ENCODE measurements at places on chromosomes 4 and X.

DNA sequence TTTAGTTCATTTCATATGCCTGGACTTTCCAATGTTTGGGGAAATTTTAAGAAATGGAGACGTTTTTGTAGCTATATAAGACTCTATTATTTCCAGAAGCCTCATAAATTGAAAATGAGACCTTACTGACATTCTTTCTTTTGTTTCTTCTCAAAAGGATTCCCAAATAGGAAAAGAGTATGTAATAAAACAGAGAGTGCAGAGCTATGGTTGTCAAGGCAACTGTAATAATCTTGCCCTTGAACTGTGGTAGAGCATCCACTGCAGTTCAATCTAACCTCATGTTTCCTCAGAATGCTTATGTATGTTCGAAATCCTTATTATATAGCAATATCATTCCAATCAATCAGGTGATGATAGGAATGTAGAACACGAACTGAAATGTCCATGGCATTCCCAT lies 54.1 kb downstream of the AMELX start:
- DNase-seq = no peak

GRCh38 chr4:173218411-173219125 lies 50.0 kb downstream of the GALNT7 start:
- no peak for DNase-seq

GRCh38 chrX:148389629-148390028 lies 110.8 kb upstream of the AFF2 start:
- DNase-seq = no peak

DNA sequence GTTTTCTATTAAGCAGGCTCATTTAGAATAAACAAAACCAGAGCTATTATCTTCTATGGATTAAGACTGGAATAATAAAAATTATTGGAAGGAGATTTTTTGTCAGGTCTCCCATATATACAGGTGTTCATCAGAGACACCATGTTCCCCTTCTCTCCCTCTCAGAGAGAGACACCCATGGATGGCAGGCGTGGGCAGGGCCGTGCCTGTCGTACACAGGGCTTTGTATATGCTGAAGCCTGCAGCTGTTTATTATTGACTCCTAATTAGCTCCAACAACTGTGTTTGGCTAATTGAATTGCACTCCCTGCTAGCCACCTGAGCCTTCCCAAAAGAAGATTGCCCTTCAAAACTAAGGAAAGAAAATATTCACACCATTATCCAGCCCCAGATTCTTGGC lies 81.6 kb downstream of the GK start:
- DNase-seq = no peak

GRCh38 chr4:139933541-139933940 lies 220.4 kb downstream of the MAML3 start:
- no peak for DNase-seq

DNA sequence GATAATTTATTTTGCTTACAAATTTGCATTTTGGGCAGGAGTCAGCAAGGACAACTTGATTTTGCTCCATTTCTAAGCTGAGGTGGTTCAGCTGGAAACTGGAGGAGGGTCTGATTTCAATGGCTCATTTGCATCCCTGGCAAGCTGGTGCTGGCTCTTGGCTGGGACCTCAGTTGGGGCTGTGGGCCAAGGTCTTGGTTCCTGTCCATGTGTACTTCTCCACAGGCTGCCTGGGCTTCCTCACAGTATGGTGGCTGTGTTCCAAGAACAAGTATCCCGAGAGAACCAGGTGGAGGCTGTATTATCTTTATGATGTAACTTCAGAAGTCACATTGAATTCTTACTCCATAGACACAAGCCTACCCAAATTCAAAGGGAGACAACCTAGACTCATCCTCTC lies 77.0 kb upstream of the STX18 start:
- DNase-seq = no peak

GRCh38 chr4:43325220-43325967 lies 432.9 kb downstream of the GRXCR1 start:
- DNase-seq = no peak

DNA sequence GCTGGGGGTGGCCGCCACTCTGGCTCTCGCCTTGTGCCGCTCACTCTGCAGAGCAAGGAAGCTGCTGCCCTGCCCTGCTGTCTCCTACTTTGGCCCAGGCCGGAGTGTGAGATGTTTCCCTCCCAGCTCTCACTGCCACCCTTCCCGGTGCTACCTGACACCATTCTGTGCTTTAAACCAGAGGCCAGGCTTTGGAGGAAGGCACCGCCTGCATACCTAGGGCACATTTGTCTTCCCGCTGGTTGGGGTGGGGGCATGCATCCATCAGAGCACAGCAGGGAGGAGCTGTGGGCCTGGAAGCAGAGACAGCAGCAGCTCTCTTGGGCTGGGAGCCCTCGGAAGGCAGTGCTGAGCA lies 96.9 kb upstream of the PSAPL1 start:
- DNase-seq = no peak

DNA sequence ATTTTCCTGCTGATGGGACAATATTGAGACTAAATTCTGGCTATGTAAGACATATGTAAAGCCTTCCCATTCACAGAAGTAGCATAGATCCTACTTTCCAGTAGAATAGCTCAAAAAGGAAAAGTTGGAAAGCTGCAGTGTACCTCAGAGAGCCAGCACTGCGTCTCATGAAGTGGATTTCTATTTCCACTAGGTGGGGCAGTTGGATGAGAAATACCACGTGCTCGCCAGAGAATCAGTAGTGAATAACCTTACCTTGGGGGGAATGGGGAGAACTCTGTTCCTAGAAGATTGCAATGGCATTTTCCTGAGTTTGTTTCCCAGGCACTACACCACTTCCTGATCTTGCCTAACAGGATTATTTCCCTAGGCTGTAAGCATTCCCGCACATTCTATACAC lies 907.1 kb downstream of the FSTL5 start:
- DNase-seq = no peak

DNA sequence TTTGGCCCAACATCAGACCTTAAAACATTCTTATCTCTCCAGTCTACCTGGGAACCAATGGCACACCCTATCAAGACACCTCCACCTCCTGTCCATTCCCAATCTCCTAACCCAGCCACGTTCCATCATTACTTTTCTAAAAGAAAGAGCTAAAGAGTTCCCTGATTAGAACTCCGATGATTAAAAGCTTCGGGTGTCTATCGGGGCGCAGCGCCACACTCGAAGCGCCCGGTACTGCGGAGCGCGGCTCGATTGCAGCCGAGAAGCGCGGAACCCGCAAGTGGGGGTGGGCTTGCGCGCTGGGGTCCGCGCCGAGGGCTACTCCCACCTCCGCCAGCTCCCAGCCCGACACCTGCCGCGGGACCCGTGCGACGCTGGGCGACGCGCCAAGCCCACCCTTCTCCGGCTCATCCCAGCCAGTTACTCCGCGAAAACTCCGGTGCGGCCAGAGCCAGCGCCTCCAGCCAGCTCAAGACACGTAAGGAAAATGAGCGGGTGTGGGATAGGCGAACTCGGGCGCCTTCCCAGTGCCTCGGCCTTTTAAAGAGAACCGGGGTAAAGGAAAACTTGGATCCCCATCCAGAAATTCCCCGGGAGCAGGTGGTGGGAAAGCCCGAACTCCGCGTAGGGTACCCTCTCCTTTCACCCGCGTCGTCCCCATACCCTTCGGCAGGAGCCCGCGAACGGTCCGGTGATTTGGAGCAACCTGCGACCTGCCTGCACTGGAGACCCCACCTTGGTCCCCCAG lies 593 bp downstream of the NPY1R start:
- no peak for DNase-seq

GRCh38 chr4:64407000-64407399 lies 2.2 kb downstream of the TECRL start:
- no peak for DNase-seq

- no peak for DNase-seq
Measured at GRCh38 chrX:46294234-46294633, 251.0 kb downstream of the ZNF674 start.

GRCh38 chr4:152052451-152053057 lies 291.7 kb upstream of the GATB start:
- no peak for DNase-seq

DNA sequence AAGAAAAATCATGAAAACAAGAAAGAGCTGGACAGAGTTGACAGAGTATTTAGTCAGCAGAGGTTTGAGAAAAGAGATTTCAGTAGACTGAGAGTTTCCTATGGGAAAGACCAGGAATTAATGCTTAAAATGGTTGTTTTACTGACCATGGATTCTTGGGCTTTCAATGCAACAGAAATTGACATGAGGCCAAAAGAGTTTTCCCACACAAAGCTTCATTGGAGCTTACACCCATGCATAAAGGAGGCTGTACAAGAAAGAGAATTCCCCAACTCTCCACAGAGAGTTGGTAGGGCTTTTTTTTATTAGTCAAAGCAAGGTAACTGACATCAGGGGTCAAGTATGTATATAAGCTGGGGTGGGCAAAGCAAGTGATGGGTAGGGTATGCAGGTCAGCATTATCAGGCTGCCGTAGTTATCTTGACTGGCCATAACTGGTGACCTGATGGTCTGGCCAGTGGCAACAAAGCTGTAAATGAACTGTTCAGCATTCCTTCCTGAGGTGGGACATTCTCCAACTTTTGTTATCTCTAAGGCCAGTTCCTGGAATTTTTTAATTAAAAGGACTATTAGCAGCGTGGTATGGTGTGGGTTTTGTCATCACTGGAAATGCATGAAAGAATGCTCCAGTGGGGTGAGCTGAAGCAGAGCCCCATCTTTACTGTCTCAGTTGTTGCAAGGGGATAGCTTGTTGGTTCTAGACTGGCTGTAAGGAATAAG lies 117.0 kb downstream of the ADAM29 start:
- no peak for DNase-seq

DNA sequence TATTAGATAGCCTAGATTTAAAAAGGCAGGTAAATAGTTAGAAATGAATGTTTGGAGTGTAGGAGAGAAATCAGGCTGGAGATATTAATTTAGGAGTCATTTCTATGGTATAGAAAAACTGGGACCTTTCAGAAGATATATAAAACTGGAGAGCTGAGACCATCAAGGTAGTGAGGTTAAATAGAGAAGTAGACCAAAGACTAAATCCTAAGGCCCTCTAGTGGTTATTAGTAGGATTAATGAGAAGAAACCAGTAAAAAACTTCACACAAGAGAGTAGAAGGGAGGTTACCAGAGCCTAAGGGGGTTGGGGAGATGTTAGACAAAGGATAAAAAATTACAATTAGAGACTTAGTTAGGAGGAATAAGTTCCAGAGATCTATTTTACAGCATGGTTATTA lies 351.0 kb upstream of the SPANXN1 start:
- DNase-seq = no peak

DNA sequence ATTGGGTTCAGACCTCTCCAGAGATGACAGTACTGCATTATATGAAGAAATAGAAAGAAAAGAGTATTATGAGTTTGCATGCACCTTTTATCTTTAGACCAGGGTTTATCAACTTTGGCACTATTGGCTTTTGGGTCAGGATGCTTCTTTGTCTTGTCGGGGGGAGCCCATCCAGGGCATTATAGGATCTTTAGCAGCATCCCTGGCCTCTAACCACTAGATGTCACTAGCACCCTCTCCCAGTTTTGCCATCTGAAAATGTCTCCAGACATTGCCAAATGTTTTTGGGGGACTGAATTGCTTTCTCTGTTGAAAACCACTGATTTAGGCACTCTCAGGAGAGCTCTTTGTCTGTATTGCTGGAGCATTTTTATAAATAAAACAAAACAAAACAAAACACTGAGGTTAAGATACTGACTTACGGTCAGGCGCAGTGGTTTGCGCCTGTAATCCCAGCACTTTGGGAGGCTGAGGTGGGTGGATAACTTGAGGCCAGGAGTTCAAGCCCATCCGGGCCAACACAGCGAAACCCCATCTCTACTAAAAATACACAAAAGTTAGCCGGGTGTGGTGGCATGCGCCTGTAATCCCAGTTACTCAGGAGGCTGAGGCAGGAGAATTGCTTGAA lies 23.6 kb downstream of the CA5B start:
- no peak for DNase-seq

DNA sequence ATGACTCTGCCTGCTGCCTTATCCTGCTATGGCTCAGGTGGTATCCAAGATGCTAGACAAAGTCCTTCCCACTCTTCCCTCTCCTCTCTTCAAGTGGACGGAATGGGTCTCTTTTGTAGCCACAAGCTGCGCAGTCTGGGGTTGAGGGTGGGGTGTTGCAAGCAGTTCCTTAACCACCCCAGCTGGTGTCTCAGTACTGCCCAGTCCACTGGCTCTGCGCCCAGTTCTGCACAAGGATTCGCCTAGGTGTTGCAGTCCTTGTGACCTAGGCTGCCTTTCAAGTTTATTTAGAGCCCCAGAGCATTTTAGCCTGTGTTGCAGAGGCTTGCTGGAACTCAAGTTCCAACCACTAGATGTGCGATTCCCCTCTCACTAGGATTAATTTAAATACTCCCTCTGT lies 120.7 kb downstream of the NEXMIF start:
- no peak for DNase-seq
